ENCODE measurements at places on chromosomes 6 and 20.
A peak's percentile ranks its signal among the peaks of the same experiment; 100 is the strongest.

- no peak for DNase-seq
Measured at GRCh38 chr6:154125421-154125820, 86.4 kb downstream of the OPRM1 start.

- no peak for DNase-seq
Measured at GRCh38 chr20:1060985-1061384, 57.4 kb upstream of the PSMF1 start.

- no peak for DNase-seq
Measured at GRCh38 chr6:166194914-166195859, 27.5 kb upstream of the TBXT start.

GRCh38 chr20:13384132-13384531 lies 163.1 kb downstream of the ISM1 start:
- DNase-seq = no peak

- no peak for DNase-seq
Measured at GRCh38 chr6:14488180-14488579, 370.6 kb downstream of the CD83 start.

- DNase-seq = no peak
Measured at GRCh38 chr6:165976684-165977083, 191.0 kb downstream of the TBXT start.

- DNase-seq = no peak
Measured at GRCh38 chr6:80280262-80281010, 174.0 kb downstream of the BCKDHB start.

DNA sequence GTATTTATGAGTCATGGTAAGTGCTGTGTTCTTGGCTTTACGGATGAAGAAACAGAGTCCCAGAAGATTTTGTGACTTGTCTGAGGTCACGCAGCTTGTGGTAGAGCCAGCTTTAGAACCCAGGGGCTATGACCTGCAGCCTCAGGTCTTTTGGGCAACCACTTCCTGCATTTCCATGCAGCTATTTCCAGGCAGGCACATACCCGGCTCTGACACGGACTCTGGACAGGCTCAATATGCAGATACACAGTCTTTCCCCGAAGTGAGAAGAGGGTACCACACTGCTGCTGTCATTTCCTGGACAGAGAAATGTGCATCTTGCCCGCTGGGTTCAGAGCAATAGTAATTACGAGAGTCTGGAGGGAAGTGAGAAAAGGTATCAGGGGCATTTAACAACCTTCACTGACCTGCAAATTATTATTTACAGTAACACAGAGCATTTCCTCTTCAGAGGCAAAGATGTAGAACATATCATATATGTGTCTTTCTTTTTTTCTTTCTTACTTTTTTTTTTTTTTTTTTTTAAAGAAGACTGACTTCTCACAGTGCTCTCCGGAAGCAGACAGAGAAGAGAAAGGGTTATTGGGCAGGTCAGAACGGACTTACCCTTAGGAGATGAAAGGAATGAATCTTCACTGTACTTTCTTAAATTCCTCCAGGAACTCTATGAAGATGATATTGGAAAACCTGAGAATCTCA lies 185.1 kb downstream of the CLIC5 start:
- no peak for DNase-seq

GRCh38 chr6:42831237-42831636 lies 48.2 kb upstream of the RPL7L1 start:
- DNase-seq = no peak

DNA sequence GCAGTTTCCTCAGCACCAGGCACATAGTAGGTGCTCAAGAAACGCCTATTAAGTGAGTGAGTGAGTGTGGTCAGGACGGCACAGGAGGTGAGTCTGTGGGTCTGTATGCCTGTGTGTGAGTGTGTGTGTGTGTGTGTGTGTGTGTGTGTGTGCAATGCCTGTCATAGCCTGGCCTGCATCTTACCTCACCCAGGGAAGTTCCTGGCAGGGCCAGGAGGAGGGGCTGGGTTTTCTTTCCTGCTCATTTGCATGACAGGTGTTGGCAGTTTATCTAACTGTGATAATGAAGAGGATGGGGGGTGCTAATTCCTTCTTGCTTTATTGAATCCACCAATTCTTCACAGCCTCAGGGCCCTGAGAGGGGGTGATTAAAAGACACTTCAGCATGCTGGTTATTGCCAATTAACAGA lies 146.7 kb upstream of the MLN start:
- DNase-seq = no peak

- DNase-seq = no peak
Measured at GRCh38 chr6:128446497-128446896, 73.9 kb downstream of the PTPRK start.

DNA sequence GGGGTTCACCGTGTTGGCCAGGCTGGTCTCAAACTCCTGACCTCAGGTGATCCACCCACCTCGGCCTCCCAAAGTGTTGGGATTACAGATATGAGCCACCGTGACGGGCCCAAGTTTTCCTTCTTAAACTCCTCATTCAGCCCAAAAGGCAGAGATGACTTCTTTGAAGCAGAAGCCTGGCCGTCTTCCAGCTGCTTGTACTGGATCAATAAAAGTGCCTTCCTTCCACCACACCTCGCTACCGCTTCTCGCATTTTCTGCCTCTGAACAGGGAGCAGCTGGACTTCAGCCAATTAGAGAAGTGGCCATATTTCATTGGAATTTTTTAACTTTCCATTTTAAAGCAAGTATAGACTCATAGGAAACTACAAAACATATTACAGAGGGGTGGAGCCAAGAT lies 241.1 kb downstream of the PREX1 start:
- DNase-seq = no peak

- no peak for DNase-seq
Measured at GRCh38 chr6:17741507-17741906, 34.8 kb upstream of the NUP153 start.

DNA sequence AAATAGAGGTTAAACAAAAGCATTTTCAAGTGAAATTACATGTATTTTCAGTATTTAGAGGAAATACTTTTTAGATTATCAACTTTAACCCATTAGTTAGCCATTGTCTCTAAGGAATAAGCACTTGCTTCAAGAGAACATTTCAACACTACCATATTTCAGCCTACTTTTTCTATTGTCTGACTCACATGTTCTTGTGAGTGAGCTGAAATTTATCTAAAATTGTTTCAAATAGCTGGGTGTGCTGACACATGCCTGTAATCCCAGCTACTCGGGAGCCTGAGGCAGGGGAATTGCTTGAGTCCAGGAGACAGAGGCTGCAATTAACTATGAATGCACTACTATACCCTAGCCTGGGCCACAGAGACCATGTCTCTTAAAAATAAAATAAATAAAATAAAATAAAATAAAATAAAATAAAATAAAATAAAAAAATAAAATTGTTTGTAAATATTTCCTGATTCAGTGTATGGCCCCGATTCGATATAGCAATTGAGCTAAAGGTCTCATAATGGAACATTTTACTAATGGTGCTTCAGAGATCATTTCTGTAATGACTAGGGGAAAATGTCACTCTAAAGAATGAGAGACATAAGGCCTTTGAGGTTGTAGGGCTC lies 324.6 kb upstream of the PLCB4 start:
- peak; percentile 86 for DNase-seq

GRCh38 chr6:43267619-43268354 lies 24.5 kb downstream of the TTBK1 start:
- no peak for DNase-seq

DNA sequence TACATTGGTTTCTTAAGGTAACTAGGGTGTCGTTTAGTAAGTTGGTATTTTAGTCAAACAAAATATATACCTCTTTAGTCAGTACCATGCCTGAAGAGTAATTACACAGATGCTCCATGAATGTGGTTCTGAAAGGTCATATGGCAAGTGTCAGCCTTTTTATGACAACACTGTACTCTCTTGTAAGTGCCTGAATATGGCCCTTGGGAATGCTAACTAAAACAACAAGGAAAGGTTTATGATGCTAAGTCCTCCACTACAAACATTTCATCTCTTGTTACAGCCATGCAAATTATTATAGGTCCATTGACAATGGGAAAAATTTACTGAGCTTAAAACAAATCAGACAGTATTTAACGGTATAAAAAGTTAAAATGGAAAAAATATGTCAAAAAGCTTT lies 39.0 kb upstream of the SUPT3H start:
- DNase-seq = peak; percentile 64

DNA sequence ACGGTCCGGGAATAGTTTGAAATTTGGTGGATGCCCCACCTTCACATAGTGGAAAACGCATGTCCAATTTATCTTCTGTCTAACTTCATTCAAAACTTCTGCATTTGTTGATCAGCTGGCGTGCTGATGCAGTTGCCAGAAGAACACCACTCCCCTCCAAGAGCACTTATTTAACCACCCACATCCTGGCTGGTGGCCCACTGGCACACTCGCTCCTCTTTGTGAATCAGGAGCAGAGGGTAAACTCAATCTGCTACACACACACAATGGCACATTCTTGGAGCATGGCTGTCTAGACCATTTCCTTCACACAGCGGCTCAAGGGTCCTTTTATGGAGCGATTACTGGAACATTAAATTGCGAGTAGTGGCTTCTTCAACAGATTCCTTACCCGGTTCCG lies 55.1 kb upstream of the CEP162 start:
- peak; percentile 78 for DNase-seq
